ENCODE measurements at places on chromosomes 5 and 9.

DNA sequence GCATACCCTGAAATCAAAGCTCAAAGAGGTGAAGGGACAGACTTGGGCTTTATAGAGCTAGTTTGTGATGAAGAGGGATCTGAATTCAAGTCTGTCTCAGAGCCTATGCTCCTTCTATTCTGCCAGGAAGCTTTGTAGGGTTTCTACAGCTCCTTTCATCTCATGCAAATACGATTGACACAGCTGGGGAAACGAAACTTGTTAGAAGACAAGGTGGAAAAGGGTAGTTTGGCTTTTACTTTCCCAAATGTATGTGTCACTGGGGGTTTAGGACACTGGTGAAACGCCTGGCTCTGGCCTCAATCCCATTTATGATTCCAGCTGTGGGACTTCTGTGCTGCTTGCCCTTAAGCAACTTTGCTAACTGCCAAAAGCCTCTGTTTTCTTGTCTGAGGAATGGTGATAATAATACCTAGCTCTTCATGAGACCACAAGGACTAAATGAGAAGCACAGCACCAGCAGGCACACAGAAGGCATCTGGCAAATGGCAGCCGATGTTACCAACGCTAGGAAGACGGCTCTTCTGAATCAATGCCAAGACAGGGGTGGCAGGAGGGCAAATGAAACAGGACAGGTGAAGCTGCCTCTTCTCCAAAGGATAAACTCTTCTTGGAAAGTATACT is 70.3 kb upstream of the EQTN start:
- DNase-seq = no peak

- no peak for DNase-seq
These were observed 374.1 kb upstream of the IRX4 start for GRCh38 chr5:2256691-2257280.

DNA sequence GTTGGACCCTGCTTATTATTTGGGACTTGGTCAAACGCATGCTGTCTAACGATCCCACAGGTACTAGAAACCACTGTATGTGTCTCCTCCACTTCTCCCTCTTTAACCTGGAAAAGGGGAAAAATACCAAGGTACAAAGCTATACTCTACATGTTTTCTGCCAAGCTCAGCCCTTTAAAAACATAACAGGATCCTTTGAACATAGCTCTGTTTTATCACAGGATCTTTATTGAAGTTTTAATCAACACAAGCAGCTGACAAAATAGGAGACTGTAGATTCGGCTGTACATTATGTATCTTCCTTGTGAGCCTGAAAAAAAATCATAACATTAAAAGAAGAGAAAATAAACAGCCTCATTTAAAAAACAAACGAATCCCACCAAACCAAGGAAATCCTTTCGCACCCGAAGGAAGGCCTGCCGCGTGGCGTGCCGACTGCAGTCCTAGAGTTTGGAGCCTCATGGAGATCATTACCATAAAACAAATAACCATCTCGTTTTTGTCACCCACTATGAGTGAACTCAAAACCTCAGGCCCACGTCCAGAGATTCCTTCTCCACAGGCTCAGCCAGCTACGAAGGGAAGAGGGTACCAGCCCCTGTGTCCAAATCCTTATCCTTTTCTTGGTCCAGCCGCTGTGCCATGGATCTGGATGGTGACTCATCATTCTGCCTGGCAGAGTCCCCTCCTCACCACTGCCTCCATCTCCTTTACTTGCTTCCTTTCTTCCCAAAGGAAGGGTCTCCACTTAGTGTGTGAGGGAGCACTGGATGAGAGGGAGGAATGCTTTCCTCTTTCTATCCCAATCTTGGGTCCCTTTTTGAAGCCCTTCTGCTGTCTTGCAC is 651.1 kb downstream of the CCDC171 start:
- no peak for DNase-seq

GRCh38 chr5:95022967-95023695 is 261.8 kb downstream of the MCTP1 start:
- DNase-seq = no peak

- no peak for DNase-seq
These were observed 85.2 kb downstream of the MRPS27 start for GRCh38 chr5:72234868-72235267.

- DNase-seq = peak; percentile 4
These were observed 38.0 kb downstream of the PALM2AKAP2 start for GRCh38 chr9:109817846-109818472.

DNA sequence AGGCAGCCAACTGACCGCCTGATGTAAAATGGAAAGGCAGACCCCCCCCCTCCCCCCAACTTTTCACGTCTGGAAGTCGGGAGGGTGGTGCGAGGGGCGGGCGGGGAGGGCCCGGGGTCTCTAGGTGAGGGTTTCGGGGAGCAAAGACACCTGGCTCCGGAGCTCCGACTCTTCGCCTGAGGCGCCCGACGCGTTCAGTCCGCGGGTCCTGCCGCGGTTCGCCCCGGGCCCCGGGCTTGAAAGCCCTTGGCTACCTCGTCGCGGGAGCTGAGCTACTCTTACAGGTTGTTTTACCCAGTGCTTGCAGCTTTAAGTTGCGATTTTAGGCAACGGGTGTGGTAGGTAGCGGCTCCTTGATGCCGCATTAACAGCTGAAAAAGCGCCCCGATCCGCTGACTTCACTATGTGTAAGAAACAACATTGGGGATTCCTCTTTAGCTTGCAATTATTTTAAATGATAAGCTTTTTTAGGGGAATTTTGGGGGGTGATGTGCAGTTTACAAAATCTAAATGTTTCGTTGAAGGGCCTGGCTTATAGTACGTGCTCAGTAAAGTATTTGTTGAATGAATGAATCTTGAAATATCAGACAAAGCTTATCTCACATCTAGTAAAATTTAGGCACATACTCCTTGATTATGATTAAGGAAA is 722 bp downstream of the CDC42SE2 start:
- DNase-seq = no peak
